ENCODE measurements at places on chromosomes 6 and 20.

- no peak for DNase-seq
These were observed 89.7 kb downstream of the TCP11 start for GRCh38 chr6:35051396-35051795.

DNA sequence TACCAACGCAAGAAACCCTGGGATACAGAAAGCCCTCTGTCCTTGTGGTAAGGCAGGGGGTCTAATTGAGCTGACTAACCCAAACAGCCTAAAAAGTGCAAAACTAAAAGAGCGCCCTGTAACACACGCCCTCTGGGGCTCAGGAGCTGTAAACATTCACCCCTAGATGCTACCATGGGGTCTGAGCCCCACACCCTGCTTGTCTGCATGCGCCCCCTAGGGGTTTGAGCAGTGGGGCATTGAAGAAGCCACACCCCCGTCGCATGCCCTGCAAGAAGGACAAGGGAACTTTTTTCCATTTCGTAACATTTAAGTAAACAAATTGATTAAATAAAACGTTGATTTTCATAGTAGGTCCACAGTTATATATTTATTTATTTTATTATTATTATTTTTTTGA lies 616.9 kb upstream of the MAN1A1 start:
- DNase-seq: no peak

DNA sequence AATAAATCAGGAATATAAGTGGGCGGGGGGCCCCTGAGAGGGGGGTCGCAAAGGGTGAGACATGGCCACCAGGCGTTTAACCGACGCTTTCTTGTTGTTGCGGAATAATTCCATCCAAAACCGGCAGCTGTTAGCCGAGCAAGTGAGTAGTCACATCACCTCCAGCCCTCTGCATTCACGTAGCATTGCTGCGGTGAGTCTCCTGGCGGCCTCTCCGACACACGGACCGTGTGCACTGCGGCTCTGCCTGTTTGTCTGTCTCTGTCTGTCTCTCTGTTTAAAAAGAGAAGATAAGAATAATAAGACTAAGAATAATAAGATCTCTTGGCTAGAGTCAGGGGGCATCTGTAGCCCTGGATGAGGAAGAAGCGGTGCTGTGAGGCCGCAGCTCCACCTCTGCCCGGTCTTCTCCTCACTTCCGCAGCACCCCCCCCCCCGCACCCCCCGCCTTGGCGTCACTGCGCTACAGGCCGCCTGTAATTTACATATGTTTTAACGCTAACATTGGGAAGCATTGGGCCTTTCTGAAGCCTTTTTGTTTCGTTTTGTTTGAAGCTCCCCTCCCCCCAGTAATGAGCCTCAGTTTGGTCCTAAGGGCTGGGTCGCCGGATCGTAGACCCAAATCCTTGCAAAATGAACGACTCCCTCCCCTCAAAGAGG lies 993 bp downstream of the STX16 start:
- DNase-seq: peak; percentile 78

GRCh38 chr6:137353346-137353745 lies 134.2 kb upstream of the IFNGR1 start:
- DNase-seq: no peak

DNA sequence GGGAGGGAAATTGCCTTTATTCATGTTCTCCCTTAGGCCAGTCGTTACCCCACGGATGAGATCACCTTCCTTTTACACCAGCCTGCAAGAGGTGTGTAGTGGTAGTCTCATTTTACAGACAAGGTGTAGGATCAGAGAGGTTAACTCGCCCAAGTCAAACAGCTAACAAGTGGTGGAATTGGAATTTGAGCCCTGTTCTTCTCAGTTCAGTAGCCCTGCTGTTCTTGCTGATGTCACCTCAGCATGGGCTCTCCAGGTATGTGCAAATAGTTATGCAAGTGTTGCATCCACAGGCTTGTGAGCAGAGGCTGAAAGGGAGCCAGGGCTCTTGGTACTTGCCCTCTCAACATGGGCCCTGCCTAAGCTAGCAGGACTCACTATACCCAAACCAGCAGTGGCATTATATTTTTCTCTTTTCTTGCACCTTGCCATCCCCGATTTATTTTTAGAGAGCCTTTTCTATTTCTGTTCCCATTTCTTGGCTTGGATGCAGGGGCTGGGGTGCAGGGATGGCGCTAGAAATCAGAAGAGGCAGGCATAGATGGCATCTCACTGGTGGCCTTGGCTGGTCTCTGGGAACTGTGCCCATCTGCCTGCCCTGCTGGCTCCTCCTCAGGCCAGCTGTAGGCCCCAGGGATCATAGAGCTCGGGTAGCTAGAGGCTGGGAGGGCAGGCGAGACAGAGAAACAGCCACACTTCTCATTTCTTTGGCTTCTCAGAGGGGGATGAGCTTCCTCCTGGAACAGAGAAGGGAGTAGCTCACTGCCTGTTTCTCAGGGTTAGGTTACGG lies 18.2 kb downstream of the PPARD start:
- peak; percentile 57 for DNase-seq

- DNase-seq: no peak
These were observed 149.5 kb downstream of the TMEM242 start for GRCh38 chr6:157173776-157174175.

- peak; percentile 37 for DNase-seq
These were observed 71.5 kb downstream of the HFE start for GRCh38 chr6:26158581-26159356.

GRCh38 chr20:59945731-59946130 lies 5.5 kb downstream of the FAM217B start:
- no peak for DNase-seq

GRCh38 chr6:39005774-39006173 lies 42.8 kb upstream of the GLP1R start:
- DNase-seq: no peak

DNA sequence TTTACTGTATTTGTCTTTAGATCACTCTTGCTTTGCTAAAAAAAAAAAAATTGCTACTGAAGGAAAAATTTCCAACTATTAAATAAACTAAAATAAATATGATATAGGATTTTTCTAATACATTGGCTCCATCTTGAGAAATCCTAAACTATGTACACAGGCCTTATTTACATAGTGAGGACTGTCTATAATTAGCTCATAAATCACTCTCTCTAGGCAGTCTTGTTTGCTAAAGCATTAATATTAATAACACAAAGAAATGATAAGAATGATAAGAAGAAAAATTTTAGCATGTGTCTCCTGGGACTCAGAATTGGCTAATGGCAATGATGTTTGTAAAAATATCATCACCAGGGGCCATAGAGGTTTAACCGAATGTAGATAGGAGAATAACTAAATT lies 13.3 kb upstream of the CRYBG1 start:
- DNase-seq: no peak

GRCh38 chr6:32397252-32397920 lies 9.6 kb downstream of the BTNL2 start:
- no peak for DNase-seq

DNA sequence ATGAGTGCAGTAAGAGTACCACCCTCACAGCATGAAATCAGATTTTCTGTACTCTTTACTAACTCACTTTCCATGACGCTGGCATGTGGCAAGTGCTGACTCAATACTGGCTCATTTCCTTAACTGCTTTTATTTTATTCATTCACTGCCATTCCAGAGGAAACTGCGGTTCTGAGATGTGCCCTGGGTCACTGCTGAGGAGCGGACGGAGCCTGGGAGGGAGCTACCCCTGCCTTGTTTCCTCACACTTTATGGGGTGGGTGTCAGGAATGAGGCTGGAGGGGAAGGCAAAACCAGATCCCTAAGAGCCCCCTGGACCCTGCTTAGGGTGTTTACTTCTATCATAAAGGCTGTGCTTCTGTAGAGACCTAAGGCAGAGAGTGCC lies 14.4 kb downstream of the NT5E start:
- DNase-seq: peak; percentile 94

- DNase-seq: no peak
These were observed 1.9 kb upstream of the ULBP1 start for GRCh38 chr6:149961728-149962425.

DNA sequence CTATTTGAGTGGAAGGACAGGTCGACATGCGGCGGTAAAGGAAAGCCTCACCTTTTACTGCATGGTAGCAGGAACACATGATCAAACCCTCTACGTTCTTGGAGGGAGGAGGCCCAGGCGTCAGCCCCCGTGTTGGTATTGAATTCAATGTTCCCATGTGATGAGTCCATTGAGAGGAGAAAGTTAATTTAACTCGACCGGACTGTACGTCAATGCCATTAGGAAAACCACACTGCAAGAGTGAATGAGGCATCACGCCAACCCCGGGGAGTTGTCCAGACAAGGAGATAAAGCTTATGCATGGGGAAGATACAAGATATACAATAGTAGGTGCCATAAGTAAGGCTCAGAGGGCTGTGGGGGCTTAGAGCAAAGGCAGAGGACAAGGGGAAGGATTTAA lies 213.9 kb upstream of the ECI2 start:
- DNase-seq: peak; percentile 58

DNA sequence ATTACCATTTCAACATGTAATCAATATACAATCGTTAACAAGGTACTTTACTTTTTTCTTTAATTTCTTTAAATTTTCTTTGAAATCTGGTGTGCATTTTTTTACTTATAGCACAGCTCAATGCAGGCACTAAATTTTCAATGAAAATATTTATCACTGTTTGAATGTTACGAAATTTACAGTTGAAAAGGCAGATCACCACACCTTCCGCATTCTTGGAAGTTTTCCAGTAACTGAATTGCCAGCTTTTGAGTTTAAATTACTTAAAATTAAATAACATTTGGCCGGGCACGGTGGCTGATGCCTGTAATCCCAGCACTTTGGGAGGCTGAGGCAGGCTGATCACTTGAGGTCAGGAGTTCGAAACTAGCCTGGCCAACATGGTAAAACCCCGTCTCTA lies 309.9 kb downstream of the BMP7 start:
- DNase-seq: no peak

DNA sequence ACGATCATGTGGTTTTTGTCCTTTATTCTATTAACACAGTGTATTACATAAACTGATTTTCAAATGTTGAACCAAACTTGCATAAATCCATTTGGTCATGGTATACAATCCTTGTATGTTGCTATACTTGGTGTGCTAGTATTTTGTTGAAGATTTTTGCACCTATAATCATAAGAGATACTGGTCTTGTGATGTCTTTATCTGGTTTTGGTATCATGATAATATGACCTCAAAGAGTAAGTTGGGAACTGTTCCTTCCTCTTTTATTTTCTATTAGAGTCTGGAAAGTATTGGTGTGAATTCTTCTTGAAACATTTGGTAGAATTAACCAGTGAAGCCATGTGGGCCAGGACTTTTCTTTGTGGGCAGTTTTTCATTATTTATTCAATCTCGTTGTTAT lies 65.3 kb downstream of the TRPC4AP start:
- no peak for DNase-seq

GRCh38 chr20:10115021-10115420 lies 80.2 kb downstream of the ANKEF1 start:
- peak; percentile 88 for DNase-seq

- no peak for DNase-seq
These were observed 31.8 kb downstream of the SUN5 start for GRCh38 chr20:32972181-32973076.
